A549 treated with RU486 at 1 μM for 4 hours (cell line): ENCODE measurements at places on chromosomes 12 and 14. TPM values are rescaled to one million over a fixed set of nuclear protein-coding genes. Genes with fewer than 3 reads are reported as not detected.

CMA1 gene
- total RNA-seq: not detected in 5 replicates

KRT8 gene
- 2,919 to 3,631 TPM (median 3,474 TPM) in 5 replicates for total RNA-seq

CD163 gene
- not detected in 5 replicates for total RNA-seq

TEX52 gene
- not detected in 5 replicates for total RNA-seq

PLCZ1 gene
- not detected in 5 replicates for total RNA-seq

SLC6A12 gene
- total RNA-seq: 0.89 to 1.5 TPM (median 1.3 TPM) in 5 replicates

PPP2R5C gene
- 59.2 to 74.7 TPM (median 70.6 TPM) in 5 replicates for total RNA-seq

ETV6 gene
- 4.4 to 5.5 TPM (median 4.8 TPM) in 5 replicates for total RNA-seq

BICDL1 gene
- 2.3 to 4.5 TPM (median 4.1 TPM) in 5 replicates for total RNA-seq

COCH gene
- 21.2 to 27.3 TPM (median 26.0 TPM) in 5 replicates for total RNA-seq

LRTM2 gene
- total RNA-seq: not detected in 5 replicates

SMOC1 gene
- 14.7 to 23.3 TPM (median 18.8 TPM) in 5 replicates for total RNA-seq

AHNAK2 gene
- 182 to 214 TPM (median 186 TPM) in 5 replicates for total RNA-seq

TAS2R7 gene
- not detected in 5 replicates for total RNA-seq

FAM90A1 gene
- total RNA-seq: 0.07 to 0.08 TPM (median 0.08 TPM) in 3 of 5 replicates, not detected in the others

GLIPR1 gene
- total RNA-seq: 24.7 to 34.6 TPM (median 29.9 TPM) in 5 replicates

ABCD4 gene
- 30.1 to 33.2 TPM (median 33.0 TPM) in 5 replicates for total RNA-seq

SOAT2 gene
- total RNA-seq: 0.15 to 0.29 TPM (median 0.23 TPM) in 5 replicates

ART4 gene
- total RNA-seq: 0.16 TPM in 1 of 5 replicates, not detected in the others

PTCSC3 gene
- total RNA-seq: not detected in 5 replicates

MYBPC1 gene
- not detected in 5 replicates for total RNA-seq

MMP19 gene
- 0.13 to 4.5 TPM (median 0.17 TPM) in 5 replicates for total RNA-seq

USP44 gene
- 0.09 to 0.18 TPM (median 0.12 TPM) in 4 of 5 replicates, not detected in the other for total RNA-seq

IGFBP6 gene
- total RNA-seq: 148 to 244 TPM (median 232 TPM) in 5 replicates

DNAH10 gene
- 0.17 to 0.35 TPM (median 0.21 TPM) in 5 replicates for total RNA-seq

LPAR5 gene
- total RNA-seq: 0.30 to 0.91 TPM (median 0.50 TPM) in 5 replicates

GLI1 gene
- total RNA-seq: 7.7 to 10.7 TPM (median 8.5 TPM) in 5 replicates

FGF6 gene
- total RNA-seq: not detected in 5 replicates

DENND5B gene
- total RNA-seq: 11.3 to 17.5 TPM (median 15.9 TPM) in 5 replicates

WSCD2 gene
- not detected in 5 replicates for total RNA-seq

CCDC184 gene
- total RNA-seq: 3.0 to 3.4 TPM (median 3.3 TPM) in 5 replicates

KCNH3 gene
- total RNA-seq: 2.1 to 3.3 TPM (median 2.8 TPM) in 5 replicates

TPPP2 gene
- total RNA-seq: not detected in 5 replicates

OR8S1 gene
- not detected in 5 replicates for total RNA-seq

PROX2 gene
- not detected in 5 replicates for total RNA-seq

ZDHHC22 gene
- 0.11 to 0.26 TPM (median 0.20 TPM) in 5 replicates for total RNA-seq

LRP1-AS gene
- not detected in 5 replicates for total RNA-seq

PAPOLA gene
- 59.9 to 96.8 TPM (median 91.7 TPM) in 5 replicates for total RNA-seq

KRT75 gene
- 0.11 to 0.35 TPM (median 0.24 TPM) in 5 replicates for total RNA-seq

EML5 gene
- total RNA-seq: 0.47 to 1.1 TPM (median 0.83 TPM) in 5 replicates

KRT7 gene
- 3,887 to 4,969 TPM (median 4,700 TPM) in 5 replicates for total RNA-seq

CLMN gene
- 4.4 to 5.9 TPM (median 4.8 TPM) in 5 replicates for total RNA-seq

PPP2R5E gene
- 14.4 to 26.8 TPM (median 25.7 TPM) in 5 replicates for total RNA-seq

CLEC2A gene
- total RNA-seq: not detected in 5 replicates

ZBTB1 gene
- 14.1 to 26.1 TPM (median 23.6 TPM) in 5 replicates for total RNA-seq

CHGA gene
- total RNA-seq: 0.86 to 2.1 TPM (median 1.4 TPM) in 5 replicates

RNU4-1 gene
- total RNA-seq: not detected in 5 replicates

PLEKHD1 gene
- total RNA-seq: 0.03 to 0.05 TPM (median 0.04 TPM) in 3 of 5 replicates, not detected in the others

PLEK2 gene
- total RNA-seq: 22.6 to 30.6 TPM (median 24.8 TPM) in 5 replicates

GLTP gene
- total RNA-seq: 18.8 to 21.4 TPM (median 19.5 TPM) in 5 replicates

CPM gene
- total RNA-seq: 4.7 to 9.4 TPM (median 8.7 TPM) in 5 replicates

GDF3 gene
- total RNA-seq: not detected in 5 replicates
